Smooth muscle cell of trachea (primary cell): ENCODE measurements at places on chromosomes 2 and 18. TPM values are rescaled to one million over a fixed set of nuclear protein-coding genes. Genes with fewer than 3 reads are reported as not detected.

Gene OTX1
- 0.29 and 0.33 TPM in 2 replicates for total RNA-seq

Gene BZW1
- total RNA-seq, result 482 and 736 TPM in 2 replicates

Gene IGFBP5
- total RNA-seq, result 474 and 2,317 TPM in 2 replicates

Gene ALLC
- total RNA-seq, result not detected in 2 replicates

Gene ANKRD62
- not detected in 2 replicates for total RNA-seq

Gene KLHL41
- 5.4 and 9.8 TPM in 2 replicates for total RNA-seq
